ENCODE measurements at places on chromosomes 3 and 15.

DNA sequence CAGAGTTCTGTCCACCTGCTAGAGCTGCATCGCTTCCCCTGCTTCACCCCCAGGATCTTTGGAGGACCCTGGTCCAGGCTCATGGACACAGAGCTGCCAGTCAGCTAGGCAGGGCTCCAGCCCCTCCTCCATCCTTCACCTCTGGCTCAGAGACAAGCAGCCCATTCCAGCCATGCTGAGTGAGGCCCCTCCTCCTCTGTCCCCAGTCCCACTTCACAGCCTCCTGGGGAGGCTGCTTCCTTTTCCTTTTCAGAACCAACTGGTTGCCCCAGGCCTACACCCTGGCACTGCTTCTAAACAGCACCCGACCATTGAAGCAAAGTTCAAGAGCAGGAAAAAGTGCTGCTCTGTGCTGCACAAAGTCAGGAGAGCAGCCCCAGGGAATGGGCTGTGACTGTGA is 22.2 kb downstream of the IQSEC1 start:
- no peaks in the 10 kb centered on the region for H3K27me3 ChIP-seq
- no peak overlapping the region for H3K4me3 ChIP-seq
- DNase-seq, result no peak
- no peaks in the 10 kb centered on the region for H3K36me3 ChIP-seq
- no peak overlapping the region for H3K27ac ChIP-seq
- peaks cover 19% of the 10 kb centered on the region for H3K4me1 ChIP-seq

DNA sequence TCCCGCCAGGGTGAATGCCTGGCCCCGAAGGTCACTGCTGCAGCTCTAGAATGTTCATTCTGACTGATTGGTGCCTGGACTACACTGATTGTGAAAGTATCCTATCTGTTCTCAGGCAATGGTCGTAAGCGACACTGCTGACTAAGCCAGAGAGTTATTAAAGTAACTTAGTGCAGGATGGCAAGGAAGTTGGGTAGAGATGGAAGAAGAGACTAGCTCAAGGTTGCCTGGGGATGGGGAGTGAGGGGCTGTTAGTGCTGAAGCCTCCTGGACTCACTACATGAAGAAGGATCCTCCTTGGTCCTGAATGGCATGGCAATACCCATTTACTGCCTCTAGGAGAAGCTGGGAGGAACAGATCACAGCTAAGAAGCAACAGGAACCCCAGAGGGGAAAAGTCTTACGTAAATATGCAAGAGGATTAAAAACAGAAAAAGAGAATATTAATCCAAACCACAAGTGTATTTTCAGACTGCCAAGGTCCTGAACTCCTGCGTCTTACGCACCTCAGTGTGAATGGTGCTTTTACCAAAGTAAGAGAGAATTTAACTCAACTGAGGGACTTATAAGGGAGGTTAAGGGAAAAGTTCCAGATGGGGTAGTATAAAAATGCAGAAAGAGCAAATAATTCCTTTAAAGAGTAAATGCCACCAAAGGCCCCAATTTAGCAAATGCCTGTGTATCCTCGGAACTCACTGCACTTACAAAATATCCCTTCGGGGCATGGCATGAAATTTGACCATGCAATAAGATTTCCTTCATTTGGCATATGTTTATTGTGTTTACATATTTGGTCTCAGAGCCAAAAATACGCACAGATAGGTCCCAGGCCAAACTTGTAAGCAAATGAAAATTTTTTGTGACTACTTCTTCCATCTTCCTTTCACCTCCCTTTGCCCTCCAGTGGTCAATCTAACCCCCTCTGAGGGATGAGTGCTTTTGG is 64.0 kb upstream of the DGKG start:
- H3K36me3 ChIP-seq, result no peaks in the 10 kb centered on the region
- no peak overlapping the region for H3K4me3 ChIP-seq
- no peak for DNase-seq
- H3K27ac ChIP-seq, result no peak overlapping the region

DNA sequence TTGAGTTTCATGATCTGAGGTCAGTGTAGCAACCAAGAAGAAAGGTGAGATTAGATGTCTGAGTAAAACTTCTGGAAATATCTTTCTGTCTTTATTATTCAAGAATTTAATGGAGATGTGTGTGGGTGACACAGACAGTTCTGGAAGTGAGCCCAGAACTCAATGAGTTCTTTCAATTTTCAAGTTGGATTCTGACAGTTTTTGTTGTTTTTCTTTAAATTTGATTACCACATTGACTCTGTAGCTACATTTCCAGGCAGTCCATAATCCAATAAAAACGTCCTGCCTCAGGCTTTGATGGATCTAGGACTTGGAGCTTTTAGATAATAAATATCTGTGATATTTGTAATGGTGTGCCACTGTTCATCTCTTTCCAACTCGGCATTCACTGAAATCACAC is 3.9 kb upstream of the PARP14 start:
- no peaks in the 10 kb centered on the region for H3K36me3 ChIP-seq
- H3K27ac ChIP-seq, result no peak overlapping the region
- no peak overlapping the region for H3K4me3 ChIP-seq
- no peak for DNase-seq

GRCh38 chr15:74552773-74553441 is 11.9 kb downstream of the ARID3B start:
- H3K27me3 ChIP-seq, result no peaks in the 10 kb centered on the region
- H3K27ac ChIP-seq, result no peak overlapping the region
- peaks cover 9% of the 10 kb centered on the region for H3K4me1 ChIP-seq
- H3K4me3 ChIP-seq, result no peak overlapping the region
- DNase-seq, result no peak

DNA sequence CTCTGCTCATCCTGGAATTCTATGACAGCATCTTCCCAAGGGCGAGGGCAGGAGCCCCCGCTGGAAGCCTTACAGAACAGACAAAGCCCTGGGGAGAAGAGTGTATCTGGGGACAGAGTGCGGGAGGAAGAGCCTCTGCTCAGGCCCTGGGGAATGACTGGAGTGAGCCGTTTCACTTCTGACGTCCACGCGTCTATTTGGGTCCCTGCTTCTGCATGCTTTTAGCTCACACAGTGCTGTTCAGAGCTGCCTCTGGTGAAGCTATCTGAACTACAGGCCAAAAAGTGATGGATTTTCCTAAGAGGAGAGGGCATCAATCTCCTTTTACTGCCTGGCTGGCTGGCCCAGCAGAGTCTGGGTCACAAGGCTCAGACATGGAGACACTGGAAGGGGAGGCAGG is 311.8 kb downstream of the NTRK3 start:
- no peaks in the 10 kb centered on the region for H3K27me3 ChIP-seq
- no peak overlapping the region for H3K4me3 ChIP-seq

GRCh38 chr3:23662079-23662617 is 143.6 kb upstream of the UBE2E1 start:
- no peak overlapping the region for H3K4me3 ChIP-seq
- H3K36me3 ChIP-seq, result no peaks in the 10 kb centered on the region
- H3K4me1 ChIP-seq, result peaks cover 15% of the 10 kb centered on the region
- H3K27me3 ChIP-seq, result no peaks in the 10 kb centered on the region
- no peak for DNase-seq
- H3K27ac ChIP-seq, result no peak overlapping the region

- no peaks in the 10 kb centered on the region for H3K36me3 ChIP-seq
- no peak overlapping the region for H3K27ac ChIP-seq
- H3K27me3 ChIP-seq, result no peaks in the 10 kb centered on the region
- no peak overlapping the region for H3K4me3 ChIP-seq
Observed at GRCh38 chr15:62254137-62254934, 89.3 kb upstream of the C2CD4B start.

GRCh38 chr3:188270423-188270972 is 116.5 kb downstream of the LPP start:
- peak overlapping the region; percentile 38 for H3K4me3 ChIP-seq
- H3K27me3 ChIP-seq, result no peaks in the 10 kb centered on the region
- peak overlapping the region; percentile 96 for H3K27ac ChIP-seq
- H3K4me1 ChIP-seq, result peaks cover 50% of the 10 kb centered on the region
- H3K36me3 ChIP-seq, result no peaks in the 10 kb centered on the region
- DNase-seq, result no peak

DNA sequence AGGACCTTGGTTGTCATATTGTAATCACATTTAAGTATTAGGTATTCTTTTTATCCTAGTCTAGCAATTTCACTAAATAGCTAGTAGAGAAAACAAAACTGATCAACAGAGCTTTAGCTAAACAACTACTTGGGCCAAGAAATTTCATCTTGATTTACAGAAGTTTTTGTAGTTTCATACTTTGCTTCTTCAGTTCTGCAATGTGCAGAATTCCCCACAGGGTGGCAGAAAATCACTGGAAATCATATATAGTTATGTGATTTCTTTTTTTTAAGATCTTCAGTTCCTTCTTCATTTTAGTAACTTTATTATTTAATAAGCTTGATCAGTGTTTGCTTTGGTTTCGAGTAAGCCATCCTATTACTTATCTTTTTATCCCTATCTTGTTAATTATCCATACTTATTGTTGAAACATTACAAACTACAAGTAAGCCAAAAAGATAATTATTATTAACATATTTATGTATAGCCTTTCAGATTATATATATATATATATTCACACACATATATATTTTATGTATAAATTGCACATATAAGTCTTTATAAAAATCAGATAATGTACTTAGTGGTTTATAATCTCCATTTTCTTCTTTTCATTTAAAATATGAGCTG is 2.2 kb upstream of the BNIP2 start:
- H3K27ac ChIP-seq, result no peak overlapping the region
- no peak overlapping the region for H3K4me3 ChIP-seq
- H3K27me3 ChIP-seq, result no peaks in the 10 kb centered on the region
- DNase-seq, result no peak

DNA sequence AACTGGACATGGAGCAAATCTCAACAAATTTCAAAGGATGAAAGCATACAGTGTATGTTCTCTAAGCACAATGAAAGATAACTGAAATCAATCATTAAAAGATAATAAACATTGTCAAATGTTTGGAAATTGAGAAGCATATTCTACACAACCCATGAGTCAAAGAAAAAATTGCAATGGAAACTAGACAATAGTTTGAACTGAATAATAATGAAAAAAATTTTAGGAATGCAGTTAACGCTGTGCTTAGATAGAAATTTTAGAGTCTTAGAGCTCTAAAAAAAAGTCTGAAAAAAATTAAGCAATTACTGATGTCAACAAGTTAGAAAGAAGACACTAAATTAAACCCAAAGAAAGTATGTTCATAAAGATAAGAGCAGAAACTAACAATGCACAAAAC is 15.5 kb downstream of the RABL3 start:
- DNase-seq, result no peak
- H3K27ac ChIP-seq, result no peak overlapping the region
- no peaks in the 10 kb centered on the region for H3K27me3 ChIP-seq
- H3K4me1 ChIP-seq, result no peaks in the 10 kb centered on the region
- no peak overlapping the region for H3K4me3 ChIP-seq

- H3K4me1 ChIP-seq, result no peaks in the 10 kb centered on the region
- H3K4me3 ChIP-seq, result no peak overlapping the region
- H3K36me3 ChIP-seq, result no peaks in the 10 kb centered on the region
- no peak overlapping the region for H3K27ac ChIP-seq
- DNase-seq, result no peak
Observed at GRCh38 chr3:53744351-53744750, 101.9 kb downstream of the CHDH start.

GRCh38 chr3:136955813-136956212 is 2.0 kb upstream of the IL20RB start:
- H3K4me1 ChIP-seq, result no peaks in the 10 kb centered on the region
- no peak overlapping the region for H3K27ac ChIP-seq
- H3K36me3 ChIP-seq, result no peaks in the 10 kb centered on the region
- no peak for DNase-seq
- no peaks in the 10 kb centered on the region for H3K27me3 ChIP-seq

DNA sequence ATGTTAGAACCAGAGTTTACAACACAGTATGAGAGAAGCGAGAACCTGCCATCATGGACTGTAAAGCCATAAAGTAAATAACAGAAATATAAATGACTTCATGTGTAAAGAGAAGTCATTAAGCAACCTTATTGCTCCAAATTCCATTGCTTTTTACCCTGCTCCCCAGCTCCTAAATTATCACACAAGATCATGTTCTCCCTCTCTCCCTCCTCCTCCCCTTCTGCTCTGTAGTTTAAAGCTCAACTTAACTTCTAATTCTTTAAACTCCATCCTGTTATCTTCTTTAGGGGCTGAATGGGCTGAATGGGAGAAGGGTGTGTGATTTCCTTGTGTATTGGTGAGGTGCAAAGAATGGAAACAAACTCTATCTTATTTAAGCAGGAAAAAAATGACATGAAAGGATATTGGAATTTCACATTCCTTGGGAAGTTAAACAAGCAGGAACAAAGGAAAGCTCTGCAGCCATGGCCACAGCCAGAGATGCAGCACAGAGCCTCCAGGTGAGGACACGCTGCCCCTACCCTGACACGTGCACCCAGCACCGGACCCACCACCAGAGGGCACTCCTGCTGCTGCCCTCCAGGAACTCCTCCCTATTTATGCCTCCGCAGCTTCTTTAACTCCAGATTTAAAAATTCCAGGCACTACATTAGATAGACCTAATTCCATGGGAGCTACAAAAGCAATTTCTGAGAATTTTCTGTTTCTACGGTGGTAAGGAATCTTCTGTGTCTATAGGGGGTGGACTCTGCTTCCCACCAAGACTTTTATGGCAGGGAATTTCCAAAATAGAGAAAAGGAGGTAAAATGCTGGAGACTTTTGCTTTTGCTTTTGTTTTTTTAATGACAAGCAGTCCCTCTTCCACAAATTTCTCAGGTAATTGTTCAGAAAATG is 76.9 kb upstream of the ABI3BP start:
- no peak overlapping the region for H3K4me3 ChIP-seq
- no peak for DNase-seq
- H3K4me1 ChIP-seq, result peaks cover 10% of the 10 kb centered on the region
- H3K27me3 ChIP-seq, result no peaks in the 10 kb centered on the region
- no peaks in the 10 kb centered on the region for H3K36me3 ChIP-seq

DNA sequence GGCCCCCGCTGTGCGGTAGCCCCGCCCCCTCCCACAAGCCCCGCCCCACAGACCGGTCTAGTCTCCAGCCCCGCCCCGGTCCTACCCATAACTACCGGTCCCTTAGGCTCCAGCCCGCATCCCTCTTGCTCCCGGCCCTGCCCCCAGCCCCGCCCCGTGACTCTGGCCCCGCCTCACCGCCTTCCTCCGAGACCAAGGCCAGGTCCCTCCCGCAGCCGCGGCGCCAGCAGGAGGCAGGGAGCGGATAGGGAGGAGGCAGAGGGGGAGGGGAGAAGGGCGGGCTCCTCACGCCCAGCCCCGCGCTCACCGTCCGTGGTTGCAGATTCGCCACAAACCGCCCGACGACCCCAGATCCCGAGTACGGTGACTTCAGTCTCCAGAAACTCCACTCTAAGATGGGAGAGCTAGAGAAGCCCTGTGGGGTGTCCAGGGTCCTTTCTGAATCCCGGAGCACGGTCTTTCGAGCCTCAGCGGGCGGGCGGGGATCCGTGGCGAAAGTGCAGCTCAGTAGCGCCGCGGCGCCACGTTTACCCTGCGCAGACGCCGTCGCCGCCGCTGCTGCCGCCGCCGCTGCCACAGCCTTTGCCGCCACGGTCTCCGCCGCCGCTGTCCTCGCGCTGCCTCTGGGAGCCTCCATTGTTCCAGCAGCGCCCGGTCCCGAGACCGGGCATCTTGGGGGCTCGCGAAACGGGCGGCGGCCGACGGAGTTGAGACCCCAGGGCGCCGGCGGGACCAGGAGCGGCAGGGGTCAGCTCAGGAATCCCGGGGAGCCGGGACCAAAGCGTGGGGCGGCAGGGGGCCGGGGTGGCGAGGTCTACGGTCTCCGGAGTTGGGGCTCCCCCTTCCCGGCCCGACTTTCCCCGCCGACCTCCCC is at the start of gene BRPF1:
BRPF1 (plus strand) TSS at position 530 of the 874 bp plus-strand sequence. CDS start 2,406 bp downstream, outside the sequence.
- peak; percentile 100 for DNase-seq
- no peaks in the 10 kb centered on the region for H3K27me3 ChIP-seq
- H3K4me1 ChIP-seq, result peaks cover 15% of the 10 kb centered on the region
- peak within 1 kb of the TSS; percentile 94 for H3K27ac ChIP-seq
- H3K36me3 ChIP-seq, result peaks cover 8% of the 10 kb centered on the region
- peak within 1 kb of the TSS; percentile 92 for H3K4me3 ChIP-seq

All from thoracic aorta (tissue), 2 donors.